ENCODE measurements at places on chromosomes 7 and 10.

- DNase-seq = no peak
These were observed 7.7 kb downstream of the DRGX start for GRCh38 chr10:49388161-49388560.

- no peak for DNase-seq
These were observed 21.0 kb downstream of the ZCWPW1 start for GRCh38 chr7:100407285-100408180.

GRCh38 chr10:94194256-94194655 lies 168.5 kb downstream of the NOC3L start:
- no peak for DNase-seq

GRCh38 chr10:131946321-131946751 lies 35.4 kb downstream of the BNIP3 start:
- DNase-seq = no peak

GRCh38 chr7:7672545-7673239 lies 32.1 kb downstream of the UMAD1 start:
- DNase-seq = no peak

DNA sequence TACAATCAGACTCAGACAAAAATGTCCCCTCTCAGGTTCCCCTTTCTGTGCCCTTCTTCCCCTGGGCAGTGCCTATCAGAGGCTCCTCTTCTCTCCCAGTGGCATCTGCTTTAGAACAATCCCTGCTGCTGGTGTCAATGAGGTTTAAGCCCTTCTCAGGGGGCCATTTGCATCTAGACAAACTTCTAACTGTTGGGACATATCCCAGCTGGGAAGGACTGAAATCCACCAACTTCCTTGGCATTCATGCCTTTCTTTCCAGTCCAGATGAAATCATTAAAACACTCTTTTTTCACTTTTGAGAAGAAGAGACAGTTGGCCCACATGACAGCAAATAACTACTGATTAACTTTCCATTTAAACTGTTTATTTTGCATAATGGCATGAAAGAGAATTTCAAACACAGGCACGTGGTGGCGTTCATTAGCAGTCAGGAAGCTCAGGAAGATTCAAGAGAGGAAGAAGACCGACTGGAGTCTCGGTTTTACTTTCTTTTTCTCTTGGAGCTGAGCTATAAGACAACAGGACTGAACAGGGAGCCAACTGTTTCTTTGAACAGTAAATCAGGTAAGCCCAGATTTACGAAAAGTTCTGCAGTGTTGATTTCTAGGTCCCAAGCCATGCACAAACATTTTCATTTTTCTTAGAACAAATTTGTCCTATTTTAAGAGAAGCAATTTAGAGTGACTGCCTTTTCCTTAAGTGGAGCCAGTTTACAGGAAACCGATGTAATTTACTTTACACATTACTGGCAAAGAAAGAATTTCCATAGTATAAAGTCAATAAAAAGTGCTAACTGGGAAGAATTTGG lies at the start of gene GIMAP2:
TSS of gene GIMAP2 (plus strand) at position 488 of the 811 bp plus-strand sequence. CDS start 1,354 bp downstream, outside the sequence.
- no peak for DNase-seq

DNA sequence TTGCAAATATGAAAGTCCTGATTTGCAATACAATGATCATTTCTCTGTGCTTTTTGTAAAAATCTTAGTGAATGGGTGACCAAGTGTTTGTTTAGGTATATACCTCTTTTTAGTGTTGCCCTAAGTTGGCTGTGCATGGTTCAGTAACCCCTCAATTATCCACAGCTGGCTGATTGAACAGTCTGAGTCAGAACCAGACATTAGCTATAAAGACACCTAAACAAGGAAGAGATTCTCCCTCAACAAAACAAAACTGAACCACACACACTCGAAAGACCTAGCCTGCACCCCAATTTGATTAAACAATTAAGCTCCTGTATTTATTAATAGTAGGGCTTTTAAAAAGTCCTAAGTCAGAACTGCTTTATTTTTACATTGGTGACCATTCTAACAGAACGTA lies 2.8 kb downstream of the RSBN1L start:
- no peak for DNase-seq

- DNase-seq = no peak
These were observed 89.5 kb upstream of the FAM3C start for GRCh38 chr7:121485467-121486243.

- no peak for DNase-seq
These were observed 11.5 kb upstream of the SNX13 start for GRCh38 chr7:17951742-17952254.

GRCh38 chr10:90326498-90327267 lies 531.2 kb downstream of the HTR7 start:
- no peak for DNase-seq
